Fibroblast of gingiva (primary cell): ENCODE measurements at places on chromosomes 11 and 22.

- no peak for DNase-seq
Observed at GRCh38 chr11:128662960-128663359, 30.9 kb upstream of the FLI1 start.

GRCh38 chr11:84552791-84553190, 1074.4 kb downstream of the DLG2 start:
- no peak for DNase-seq

GRCh38 chr11:76362716-76363115, 18.2 kb downstream of the THAP12 start:
- no peak for DNase-seq

DNA sequence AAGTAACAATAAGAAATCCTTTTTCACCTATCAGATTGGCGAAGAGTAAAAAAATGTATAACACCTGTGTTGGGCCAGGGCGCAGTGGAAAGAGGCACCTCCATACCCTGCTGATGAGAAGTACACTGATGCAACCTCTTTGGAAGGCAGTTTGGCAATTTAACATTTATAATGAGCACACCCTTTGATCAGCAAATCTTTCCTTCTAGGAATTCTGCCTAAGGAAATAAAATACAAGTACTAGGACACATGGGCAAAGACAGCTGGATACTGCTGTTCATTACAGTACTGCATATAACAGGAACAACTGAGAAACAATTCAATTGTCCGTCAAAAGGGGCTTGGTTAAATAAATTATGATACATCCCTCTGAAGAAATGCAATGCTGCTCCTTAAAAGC, 110.1 kb downstream of the RPL27A start:
- DNase-seq: no peak

DNA sequence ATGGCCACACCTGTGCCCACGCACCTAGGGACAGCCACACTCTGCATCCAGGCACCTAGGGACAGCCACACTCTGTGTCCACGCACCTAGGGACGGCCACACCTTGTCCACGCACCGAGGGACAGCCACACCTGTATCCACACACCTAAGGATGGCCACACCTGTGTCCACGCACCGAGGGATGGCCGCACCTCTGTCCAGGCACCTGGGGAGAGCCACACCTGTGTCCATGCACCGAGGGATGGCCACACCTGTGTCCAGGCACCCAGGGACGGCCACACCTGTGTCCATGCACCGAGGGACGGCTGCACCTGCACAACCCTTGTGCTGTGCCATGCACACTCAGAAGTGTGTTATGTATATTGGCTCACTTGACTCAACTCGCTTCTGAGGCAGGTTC, 10.8 kb downstream of the OVOL1 start:
- DNase-seq: no peak

- no peak for DNase-seq
Observed at GRCh38 chr22:46471901-46472721, 65.3 kb downstream of the CELSR1 start.

GRCh38 chr11:100780470-100780869, 93.4 kb downstream of the ARHGAP42 start:
- no peak for DNase-seq

DNA sequence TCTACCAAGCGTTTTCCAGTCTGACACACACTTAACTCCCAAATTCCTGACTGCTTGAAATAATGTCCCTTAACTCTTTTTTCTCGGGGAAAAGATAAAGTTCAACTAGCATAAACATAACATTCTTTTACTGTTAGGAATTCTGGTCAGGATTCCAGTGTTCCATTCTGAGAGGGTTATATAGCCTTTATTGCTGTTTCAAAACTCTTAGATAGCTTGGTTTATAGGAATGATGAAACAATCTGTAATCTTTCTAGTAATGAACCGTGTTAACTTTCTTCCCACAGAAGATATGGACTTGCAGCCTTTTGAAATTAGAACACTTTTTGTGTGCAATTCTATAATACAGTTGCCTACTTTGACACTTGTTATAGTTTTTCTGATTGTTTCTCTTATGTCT, 8.6 kb downstream of the REXO2 start:
- DNase-seq: peak; percentile 27

DNA sequence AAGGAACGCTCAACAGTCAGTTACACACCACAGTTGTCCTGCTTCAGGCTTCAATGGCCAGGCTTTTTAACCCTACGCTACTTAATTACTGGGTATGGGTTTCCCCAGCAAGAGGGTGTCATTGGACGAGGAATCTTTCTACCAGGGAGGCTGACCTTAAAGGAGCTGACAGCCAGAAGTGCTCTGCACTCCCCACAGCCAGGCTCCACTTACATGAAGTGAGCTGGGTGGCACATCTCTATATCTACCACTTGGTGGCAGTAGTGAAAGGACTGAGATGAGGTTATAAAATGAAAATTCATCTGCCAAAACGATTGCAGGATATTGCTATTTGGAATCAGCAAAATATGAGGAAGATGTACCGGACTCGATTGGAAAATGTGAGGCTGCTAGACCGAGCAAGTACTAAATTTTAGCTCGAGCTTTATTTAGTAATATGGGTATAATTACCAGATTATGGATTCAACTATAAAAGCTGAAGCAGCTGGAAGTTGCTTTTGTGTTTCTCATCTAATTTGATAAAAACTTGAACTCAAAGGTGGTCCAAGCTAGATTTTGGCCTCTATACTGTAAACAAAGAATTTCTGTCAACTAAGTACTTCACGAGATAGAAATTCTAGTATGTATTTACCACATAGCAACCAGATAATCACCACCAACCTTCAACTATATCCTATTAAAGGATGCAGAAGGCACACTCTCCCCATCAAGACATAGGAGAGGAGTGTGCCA, 53.9 kb upstream of the CEP126 start:
- peak; percentile 71 for DNase-seq

DNA sequence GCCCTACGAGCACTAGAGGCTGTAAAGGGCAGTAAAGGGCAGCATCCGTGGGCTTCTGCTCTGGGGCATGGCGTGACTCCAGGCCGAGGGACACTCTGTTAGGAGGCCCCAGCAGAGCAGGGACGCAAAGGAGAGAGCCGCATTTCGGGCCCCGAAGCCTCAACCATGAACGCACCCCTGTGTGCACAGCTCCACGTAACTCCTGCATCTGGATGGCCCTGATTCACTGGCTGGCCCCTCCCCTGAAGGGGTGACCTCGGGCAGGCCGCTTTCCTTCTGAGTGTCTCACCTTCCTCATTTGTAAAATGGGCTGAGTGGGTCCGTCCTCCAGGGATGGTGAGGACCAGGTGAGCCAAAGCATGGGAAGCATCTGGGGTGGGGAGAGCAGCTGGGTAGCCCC, 13.6 kb downstream of the SHISAL1 start:
- DNase-seq: no peak

GRCh38 chr11:67638535-67639437, 777 bp downstream of the TBX10 start:
- no peak for DNase-seq

DNA sequence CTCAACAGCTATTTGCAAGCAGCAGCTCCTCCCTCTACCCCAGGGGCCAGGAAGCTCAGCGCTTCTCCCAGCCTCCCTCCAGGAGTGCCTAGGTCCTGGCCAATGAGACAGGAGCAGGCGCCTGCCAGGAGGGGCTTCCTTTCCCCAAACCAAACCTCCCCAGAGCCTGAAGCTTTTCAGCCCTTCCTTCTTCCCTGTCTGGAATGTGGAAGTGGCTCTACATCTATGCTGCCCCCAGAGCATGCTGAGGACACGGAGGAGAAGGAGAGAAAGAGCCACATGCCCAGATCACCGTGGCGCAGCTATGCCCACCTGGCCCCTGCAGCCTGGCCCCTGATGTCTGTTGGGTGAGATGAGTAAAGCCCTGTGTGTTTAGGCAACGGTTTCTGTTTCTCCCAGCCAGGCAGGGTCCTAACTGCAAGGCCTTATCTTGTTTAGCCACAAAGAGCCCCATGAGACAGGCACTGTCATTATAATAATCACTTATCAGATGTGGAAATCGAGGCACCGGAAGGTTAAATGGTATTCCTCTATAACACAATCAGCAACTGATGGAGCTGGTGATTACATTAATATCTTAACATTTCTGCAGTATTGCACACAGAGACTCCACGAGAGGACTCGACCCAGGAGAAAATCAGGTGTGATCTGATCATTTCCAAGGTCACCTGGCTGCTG, 315.8 kb downstream of the CTTN start:
- DNase-seq: no peak

- DNase-seq: no peak
Observed at GRCh38 chr11:104199053-104199452, 35.1 kb upstream of the PDGFD start.

DNA sequence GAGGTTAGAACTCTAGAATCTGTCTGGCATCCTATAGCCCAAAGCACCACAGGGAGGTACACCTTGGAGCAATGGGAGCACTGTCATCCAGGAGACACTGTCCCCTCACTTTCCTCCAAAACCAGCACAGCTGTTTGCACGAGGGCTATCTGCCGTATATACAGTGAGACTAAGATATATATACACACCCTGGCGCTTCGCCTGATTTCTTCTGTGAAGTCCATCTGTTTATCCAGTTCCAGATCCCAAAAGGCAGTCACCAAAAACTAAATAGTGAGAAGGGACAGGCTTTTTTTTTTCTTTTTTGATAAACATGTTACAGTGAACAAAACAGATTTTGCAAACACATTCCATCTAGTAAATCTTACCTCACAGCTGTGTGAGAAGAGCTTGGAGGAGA, 68.5 kb downstream of the ARFGAP2 start:
- no peak for DNase-seq

GRCh38 chr11:76654298-76654851, 16.2 kb downstream of the LRRC32 start:
- DNase-seq: peak; percentile 72
